ENCODE measurements at places on chromosomes 4 and X.
A peak's percentile ranks its signal among the peaks of the same experiment; 100 is the strongest.

DNA sequence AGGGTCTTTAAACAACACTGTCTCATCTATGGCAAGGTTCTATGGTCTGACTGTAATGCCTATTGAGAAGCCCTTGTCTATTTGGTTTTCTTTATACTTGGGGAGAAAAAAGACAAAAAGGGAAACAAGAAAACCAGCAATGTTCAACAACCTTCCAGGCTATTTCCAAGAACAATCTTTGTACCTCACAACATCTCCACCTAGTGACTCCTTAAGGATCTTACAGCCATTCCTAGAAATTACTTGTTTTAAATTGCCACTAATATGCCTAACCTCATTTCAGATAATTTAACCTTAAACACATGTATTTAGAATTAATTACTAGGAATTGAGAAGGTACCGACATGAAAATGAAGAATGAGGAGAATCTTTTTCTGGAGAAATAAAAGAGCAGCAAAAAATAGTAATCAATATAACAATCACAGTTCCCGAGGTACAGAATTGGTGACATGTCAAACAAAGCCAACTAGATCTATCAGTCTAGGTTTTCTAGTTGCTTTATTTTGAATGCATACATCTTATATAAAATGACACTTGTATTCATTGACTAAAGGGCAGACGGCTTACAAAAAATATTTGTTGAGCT is 1.6 kb upstream of the RBM46 start:
- DNase-seq, result no peak

DNA sequence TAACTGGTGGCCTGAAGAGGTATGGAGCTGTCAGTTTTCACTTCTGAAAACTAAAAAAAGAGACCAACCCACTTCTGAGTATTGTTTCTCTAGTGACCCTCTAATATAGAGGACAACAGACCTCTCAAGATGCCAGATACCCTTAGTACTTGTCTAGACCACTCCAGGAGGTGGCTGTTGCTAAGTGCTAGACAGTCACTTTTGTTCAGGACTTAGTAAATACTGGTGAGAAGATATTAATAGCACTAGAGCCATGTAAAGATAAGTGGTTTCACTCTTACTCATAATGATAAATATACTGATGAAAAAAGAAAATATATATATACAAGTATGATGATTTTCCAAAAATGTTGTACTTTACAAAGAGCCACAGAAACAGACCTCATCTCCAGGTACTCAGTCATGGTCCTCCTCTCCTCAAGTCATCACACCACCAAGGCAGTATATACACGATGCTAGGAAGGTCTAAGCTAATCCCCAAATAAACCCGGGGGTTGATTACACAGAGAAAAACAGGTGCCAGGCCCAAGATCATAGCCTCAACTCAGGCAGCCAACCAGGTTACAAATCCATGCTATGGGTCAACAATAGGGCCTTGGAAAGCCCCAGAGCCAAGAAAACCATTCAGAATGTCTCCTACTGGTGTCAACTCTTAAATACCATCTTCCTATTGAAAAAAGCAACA is 66.9 kb downstream of the ARHGEF9 start:
- DNase-seq, result no peak

DNA sequence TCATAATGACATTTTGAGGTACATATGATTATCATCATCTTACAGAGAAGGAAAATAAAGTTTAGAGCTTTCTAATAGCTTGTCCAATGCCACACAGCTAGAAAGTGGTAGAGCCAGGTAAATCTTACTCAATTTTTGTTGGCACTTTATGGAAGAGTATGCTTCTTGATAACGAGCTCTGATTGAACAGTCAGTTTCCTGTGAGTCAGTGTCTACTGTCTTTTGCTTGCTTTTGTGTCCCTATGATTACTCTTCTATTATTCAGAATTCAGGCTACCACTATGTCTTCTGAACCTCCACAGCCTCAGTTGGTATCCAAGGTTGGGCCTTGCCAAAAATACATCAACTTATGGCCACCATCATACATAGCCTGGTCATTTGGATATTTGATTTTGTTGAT is 2.6 kb downstream of the FAAH2 start:
- DNase-seq, result peak; percentile 44

DNA sequence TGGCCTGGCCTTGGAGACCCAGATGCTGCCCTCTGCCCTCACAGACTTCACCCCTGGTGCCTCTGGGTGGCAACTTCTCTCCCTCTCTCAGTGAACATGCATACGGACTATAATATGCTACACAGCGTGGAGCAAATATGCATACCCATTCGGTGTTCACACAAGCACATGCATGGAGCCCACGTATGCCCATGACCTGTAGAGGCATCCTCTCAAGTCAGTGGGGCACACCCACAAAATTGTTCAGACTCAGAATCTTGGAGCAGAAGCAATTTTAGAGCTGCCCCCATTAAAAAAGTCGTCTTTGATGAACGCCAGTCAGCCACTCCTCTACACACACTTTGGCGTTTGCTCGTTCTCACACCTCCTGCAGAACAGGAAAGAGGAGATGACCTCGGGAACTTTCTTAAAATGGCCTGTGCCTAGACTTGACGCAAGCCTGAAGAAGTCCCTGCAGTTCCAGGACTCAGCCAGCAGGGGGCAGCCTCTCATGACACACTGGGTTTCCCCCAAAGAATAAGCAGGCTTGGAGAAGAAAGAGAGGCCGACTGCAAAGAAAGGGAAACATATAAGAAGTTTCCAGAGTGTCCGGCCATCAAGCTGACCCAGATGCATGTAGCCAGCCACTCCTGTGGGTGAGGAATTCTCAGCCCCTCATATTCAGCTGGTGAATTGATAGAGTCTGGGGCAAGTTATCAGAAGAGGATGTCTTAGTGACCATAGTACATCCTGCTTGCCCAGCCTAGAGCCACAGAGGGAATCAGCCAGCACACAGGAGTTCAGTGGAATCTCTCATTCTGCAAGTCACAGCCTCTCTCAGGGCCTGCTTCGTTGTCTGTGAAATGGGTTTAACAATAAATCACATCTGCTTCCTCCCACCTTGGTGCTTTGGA is 17.3 kb downstream of the APLN start:
- DNase-seq, result peak; percentile 61

- no peak for DNase-seq
Measured at GRCh38 chrX:23365541-23365940, 30.9 kb downstream of the PTCHD1 start.

DNA sequence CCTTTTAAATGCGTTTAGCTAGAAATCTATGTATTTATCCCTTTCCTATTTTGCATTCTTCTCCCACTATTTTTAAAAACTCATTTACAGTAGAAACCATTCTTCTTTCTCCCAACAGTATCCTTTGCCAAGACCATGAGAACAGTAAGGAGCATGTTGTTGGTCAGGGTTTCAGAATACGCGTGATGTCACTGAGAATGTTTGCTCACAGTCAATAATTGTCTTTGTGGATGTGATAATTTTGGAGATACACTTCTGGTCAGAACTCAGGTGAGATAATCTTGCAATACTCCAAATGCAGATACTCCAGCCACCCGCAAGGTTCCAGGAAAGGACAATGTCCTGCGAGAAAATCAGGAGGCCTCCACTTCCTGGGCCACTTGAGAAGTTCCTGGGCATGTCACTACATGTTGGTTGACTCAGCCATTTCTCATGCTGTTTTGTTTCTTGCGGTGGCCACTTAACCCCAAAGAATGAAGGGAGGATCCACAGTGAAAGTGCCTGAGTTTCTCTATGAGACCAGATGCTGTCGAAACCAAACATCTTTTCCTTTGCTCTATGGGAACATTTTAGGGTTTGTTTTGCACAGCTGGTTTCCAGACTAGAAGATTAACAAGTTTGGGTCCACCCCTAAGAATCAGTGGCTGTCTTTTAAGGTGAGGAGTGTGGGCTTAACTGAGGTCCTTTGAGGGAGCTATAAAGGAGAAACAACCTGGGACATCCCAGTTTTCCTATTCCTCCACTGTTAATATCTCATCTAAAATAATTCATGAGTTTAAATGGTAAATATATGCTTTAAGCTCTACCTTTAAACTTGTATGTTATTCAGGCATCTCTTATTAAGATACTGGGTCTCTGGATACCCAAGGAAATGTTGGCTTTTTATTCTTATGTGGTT is 116.0 kb downstream of the SOWAHB start:
- DNase-seq, result no peak

GRCh38 chrX:42414057-42414456 is 363.9 kb downstream of the PPP1R2C start:
- DNase-seq, result no peak

Measured in CD4-positive, alpha-beta T cell treated with Interleukin-4 for 4 hours (primary cell).